ENCODE measurements at places on chromosomes 3 and 15. TPM values are rescaled to one million over a fixed set of nuclear protein-coding genes. Genes with fewer than 3 reads are reported as not detected.

DNA sequence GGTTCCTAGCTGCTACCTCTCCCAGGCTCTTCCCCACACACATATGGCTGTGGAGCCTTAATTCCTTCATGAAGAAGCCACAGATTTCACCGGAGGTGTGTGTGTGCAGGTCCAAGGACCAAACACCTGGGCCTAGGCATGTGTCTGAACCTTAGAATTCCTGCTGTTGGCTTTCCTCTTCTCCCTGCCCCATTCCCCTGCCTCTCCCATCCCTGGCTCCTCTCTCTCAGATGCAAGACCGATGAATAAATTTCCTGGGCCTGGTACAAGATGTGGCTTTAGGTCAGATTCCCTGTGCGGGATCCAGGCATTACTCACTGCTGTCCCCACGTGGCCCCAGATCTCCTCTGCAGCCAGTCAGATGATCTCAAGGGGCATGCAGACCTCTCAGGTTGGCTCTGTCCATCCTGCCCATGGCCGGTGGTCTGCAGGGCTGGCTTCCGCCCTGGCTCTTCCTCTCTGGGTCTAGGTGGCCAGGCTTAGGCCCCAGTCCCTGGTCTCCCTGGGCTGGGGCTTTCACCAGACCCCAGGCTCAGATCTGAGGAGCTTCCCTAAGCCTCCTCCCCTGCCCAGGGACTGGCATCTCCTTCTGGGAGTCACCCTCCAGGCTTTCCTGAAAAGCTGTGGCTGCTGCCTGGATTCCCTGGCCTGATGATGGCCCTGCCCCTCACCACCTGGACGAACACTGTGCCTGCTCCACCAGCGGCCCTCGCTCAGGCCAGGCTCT is 20.5 kb downstream of the CCR9 start:
- H3K36me3 ChIP-seq = no peaks in the 10 kb centered on the region
- H3K4me1 ChIP-seq = no peaks in the 10 kb centered on the region
- no peaks in the 10 kb centered on the region for H3K27me3 ChIP-seq
- H3K4me3 ChIP-seq = no peak overlapping the region

The CLK3 gene
- total RNA-seq = 53.4 TPM

DNA sequence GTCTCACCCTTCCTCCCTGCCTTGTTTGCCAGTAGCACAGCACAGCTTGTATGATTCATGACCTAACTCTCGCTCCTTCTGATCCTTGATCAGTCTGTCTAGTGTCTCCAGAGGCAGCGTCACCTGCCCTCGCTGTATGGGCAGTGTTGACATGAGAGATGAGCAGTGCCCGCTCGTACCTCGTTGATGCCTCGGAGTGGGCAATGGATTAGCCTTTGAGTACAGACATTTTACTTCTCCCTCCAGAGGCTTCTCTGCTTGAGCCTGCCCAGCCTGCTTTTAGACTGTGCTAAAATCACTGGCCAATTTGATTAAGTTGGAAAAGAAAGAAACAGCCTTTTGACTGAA is 569.0 kb downstream of the NTRK3 start:
- H3K27me3 ChIP-seq = no peaks in the 10 kb centered on the region
- no peaks in the 10 kb centered on the region for H3K36me3 ChIP-seq
- H3K4me3 ChIP-seq = no peak overlapping the region
- H3K4me1 ChIP-seq = no peaks in the 10 kb centered on the region
- DNase-seq = no peak

- no peak for DNase-seq
- no peaks in the 10 kb centered on the region for H3K4me1 ChIP-seq
- no peak overlapping the region for H3K27ac ChIP-seq
- H3K4me3 ChIP-seq = no peak overlapping the region
Observed at GRCh38 chr3:121768452-121768851, 18.9 kb upstream of the GOLGB1 start.

- H3K27me3 ChIP-seq = no peaks in the 10 kb centered on the region
- no peaks in the 10 kb centered on the region for H3K36me3 ChIP-seq
- peaks cover 16% of the 10 kb centered on the region for H3K4me1 ChIP-seq
- H3K4me3 ChIP-seq = no peak overlapping the region
- no peak overlapping the region for H3K27ac ChIP-seq
Observed at GRCh38 chr3:41198046-41198445, 1.3 kb upstream of the CTNNB1 start.

The SPINK8 gene
- not detected for total RNA-seq

GRCh38 chr3:106819440-106819839 is 557.8 kb upstream of the CCDC54 start:
- DNase-seq = no peak
- H3K4me1 ChIP-seq = no peaks in the 10 kb centered on the region
- no peaks in the 10 kb centered on the region for H3K36me3 ChIP-seq
- no peak overlapping the region for H3K27ac ChIP-seq

GRCh38 chr3:148330542-148330941 is 367.2 kb upstream of the AGTR1 start:
- DNase-seq = no peak
- no peaks in the 10 kb centered on the region for H3K27me3 ChIP-seq
- no peaks in the 10 kb centered on the region for H3K4me1 ChIP-seq
- H3K36me3 ChIP-seq = no peaks in the 10 kb centered on the region
- no peak overlapping the region for H3K27ac ChIP-seq
- no peak overlapping the region for H3K4me3 ChIP-seq
